Activated T-cell treated with anti-CD3 and anti-CD28 coated beads, Interleukin-2, amount 50 U/mL, for 24 hours (primary cell): ENCODE measurements at places on chromosomes 4 and X.

DNA sequence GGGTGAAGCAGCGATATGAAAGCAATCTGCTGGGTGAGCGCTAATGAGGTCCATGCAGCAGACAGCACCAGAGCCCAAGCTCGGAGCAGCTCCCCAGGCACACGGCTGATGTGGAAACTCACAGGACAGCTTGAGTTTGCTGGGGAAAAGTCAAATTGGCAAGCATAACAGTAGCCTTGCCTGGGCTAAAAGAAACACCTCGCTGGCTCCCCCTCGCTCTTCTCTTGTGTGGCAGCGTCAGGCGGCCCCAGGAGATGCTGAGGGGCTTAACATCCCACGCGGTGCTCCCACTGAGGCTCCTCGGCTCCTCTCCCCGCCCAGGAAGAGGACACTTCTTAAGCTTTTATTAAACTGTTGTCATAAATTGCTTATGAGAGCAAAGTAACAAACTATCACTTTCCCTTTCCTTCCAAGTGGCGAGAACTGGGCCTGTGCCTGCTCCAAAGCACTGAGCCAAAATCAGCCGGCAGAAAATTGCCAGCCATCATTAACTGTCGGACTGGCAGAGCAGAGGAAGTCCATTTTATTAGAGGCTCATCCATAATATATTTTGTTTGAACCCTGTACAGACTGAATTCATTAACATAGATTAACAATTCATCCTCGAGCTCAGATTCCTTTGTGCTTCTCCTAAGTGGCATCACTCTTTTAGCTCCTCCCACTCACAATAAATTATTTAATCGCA is 111.4 kb downstream of the TSPAN5 start:
- DNase-seq = no peak

DNA sequence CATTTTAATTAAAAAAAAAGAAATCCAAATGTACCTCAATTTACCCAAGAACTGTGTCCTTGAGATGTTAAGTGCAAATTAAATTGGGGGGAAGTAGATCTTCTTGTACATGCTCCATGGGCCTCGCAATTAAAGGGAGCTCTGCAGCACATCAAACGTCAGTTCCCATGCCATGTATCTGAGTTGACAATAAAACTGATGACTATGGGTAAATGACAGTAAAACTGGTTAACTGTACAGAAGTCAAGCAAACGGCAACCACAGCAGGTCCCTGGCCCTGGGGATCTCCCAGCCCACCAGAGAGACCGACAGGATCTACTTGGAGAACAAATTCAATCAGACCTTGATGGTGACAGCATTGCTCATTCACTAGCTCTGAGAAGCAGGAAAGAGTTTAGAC is 32.8 kb upstream of the XPNPEP2 start:
- DNase-seq = no peak

DNA sequence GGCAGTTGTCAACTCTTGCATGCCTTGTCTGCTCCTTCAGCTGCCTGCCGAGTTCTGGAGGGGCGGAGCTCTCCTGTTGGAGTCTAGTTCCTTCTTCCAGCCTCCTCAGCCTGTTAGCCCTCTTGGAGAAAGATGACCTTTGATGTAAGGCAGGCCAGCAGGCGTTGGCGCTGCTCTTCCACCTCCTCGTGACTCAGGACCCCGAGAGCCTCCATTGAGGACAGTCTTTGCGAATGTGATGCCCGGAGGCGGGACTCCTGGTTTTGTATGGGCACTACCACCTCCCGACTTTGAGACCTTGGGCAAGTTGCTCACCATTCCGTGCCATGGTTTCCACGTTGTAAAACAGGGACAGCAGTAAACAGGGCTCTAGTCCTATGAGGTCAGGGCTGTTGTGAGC is 108.3 kb downstream of the TENM3 start:
- no peak for DNase-seq

DNA sequence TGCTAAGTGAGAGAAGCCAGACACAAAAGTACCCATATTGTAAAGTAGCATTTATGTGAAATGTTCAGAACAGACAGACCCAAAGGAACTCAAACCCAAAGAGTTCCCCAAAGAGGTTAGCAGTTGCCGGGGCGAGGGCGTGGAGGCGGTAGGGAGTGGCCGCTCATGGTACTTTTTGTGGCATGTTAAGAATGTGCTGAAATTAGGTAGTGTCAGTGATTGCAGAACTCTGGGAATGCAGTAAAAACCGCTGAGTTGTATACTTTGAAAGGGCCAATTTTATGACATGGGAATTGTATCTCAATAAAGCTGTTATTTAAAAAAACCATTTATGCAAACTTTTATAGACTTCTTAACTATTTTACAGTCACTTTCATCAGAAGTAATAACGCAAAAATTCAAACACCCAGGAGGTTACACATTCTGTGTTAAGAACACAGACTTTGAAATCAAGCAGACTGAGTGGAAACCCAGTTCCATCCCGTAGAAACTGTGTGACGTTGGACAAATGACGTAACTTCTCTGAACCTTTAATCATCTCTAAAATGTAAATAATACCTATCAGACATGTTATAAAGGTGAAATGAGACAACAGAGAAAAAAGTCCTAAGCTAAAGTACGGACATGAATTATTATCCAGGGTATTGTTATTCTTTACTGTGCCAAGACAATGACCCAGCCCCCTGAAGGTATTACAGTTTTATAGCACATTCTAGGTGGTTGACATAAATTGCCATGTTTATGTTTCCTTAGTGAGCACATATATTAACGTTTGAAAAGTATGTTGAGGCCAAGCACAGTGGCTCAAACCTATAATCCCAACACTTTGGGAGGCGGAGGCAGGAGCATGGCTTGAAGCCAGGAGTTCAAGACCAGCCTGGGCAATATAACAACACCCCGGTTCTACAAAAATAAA is 19.7 kb downstream of the ZFP42 start:
- no peak for DNase-seq

DNA sequence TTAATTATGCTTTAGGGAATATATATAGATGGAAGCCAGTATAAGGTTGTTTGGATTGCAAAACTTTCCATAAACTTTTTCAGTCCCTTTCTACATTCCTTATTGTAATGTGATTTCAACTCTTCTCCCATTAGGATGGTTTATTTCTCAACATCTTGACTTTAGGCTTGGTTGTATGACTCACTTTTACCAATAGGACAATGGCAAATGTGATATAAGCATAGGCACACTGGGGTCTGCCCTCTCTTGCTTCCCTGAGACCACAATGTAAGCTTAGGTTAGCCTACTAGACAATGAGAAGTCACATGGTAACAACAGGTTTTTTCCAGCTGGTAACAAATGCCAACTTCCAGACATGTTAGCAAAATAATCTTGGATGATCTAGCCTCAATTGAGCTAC is 163.3 kb upstream of the RBPJ start:
- no peak for DNase-seq

DNA sequence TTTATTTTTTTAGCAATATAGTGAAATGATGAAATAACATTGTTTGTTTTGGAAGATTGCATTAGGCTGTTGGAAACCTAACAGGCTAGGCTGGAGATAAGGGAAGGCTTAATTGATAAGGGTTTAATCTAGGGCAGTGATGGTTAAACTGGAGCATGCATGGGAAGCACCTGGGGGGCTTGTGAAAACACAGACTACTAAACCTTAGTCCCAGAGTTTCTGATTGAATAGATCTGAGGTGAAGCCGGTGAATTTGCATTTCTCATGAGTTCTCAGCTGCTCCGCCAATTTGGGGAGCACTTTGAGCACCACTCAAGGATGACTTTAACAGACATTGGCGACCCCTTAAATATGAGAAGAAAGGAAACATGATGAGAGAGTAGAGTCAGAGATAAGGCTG is 11.5 kb downstream of the STK26 start:
- DNase-seq = no peak

- no peak for DNase-seq
Measured at GRCh38 chr4:3437582-3437936, 4.2 kb upstream of the HGFAC start.

DNA sequence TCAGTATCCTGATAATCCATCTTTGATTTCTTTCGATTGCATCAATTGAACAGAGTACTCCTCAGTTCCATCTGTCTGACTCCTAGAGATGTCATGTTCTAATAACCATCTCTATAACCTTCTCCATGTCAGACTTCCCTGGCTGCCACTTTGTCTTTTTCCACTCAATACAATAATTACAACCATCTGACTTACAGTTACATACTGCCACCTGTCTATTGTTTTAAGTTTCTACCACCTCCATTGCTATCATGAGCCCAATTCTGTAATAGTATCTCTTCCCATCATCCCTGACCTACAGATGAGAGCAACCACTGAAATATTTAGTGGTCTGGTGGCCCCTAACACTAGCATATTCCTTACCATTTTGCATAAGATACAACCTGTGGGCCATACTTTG is 439.2 kb upstream of the FAM47C start:
- DNase-seq = no peak

DNA sequence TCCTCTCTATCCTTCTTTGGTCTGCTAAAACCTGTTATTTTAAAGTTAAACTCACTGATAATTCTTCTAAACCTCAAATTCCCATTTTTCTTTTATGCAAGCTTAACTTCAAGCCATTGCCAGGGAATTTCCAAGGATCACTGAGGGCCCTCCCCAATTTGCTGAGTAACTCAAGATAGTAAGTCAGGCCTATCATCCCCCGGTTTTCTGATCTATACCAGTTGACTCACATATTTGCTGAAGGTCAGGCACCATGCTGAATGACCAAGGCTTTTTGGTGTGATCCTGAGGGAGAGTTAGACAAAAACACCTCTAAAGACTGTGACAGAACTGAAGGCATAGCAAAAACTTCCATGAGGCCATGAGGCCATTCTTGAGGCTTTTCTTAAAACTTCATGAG is 1301.9 kb downstream of the PCDH7 start:
- DNase-seq = no peak

DNA sequence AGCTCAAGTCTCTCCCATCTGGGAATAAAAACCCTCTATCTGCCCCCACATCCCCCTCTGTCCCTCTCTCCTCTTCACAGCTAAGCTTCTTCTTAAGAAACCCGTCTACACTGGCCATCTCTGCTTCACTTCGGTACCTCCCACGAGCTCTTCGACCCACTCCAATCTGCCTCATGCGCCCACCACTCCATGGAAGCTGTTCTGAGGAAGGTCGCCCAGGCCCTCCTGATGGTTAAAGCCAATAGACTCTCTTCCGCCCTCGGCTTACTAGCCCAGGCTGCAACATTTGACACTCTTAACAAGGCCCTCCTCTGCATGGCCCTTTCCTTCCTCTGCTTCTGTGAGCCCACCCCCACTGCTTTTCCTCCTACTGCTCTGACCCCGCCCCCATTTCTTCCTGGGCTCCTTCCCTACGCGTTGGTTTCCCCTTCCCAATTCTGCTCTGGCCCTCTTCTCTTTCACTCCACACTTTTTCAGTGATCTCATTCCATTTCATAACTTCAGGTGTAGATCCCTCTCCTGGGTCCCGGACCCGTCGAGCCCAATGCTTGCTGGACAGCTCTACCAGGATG is 11.8 kb downstream of the IQSEC2 start:
- DNase-seq = no peak

- DNase-seq = no peak
Measured at GRCh38 chr4:34972189-34972588, 1272.1 kb downstream of the ARAP2 start.

DNA sequence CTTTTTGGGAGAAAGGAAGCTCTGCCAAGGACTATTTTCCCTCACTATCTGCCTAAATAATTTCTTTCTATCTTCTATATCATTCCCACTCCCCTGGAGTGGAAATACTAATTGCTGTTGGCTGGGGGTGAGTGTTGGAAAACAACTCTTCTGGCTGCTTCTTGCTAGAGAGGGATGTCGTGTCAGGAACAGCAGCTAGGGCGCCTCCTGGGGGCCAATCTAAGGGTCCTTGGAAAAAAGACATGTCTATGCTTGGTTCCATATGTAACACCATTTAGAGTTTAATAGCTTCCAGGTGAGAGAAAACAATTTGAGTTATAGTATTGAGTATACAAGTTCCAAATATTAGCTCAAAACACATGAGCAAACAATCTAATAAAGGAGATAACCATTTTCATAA is 111.3 kb downstream of the MAGEE1 start:
- no peak for DNase-seq

GRCh38 chr4:87174672-87175071 is 45.7 kb downstream of the KLHL8 start:
- no peak for DNase-seq

- no peak for DNase-seq
Measured at GRCh38 chr4:21949073-21949457, 493 bp upstream of the KCNIP4 start.

DNA sequence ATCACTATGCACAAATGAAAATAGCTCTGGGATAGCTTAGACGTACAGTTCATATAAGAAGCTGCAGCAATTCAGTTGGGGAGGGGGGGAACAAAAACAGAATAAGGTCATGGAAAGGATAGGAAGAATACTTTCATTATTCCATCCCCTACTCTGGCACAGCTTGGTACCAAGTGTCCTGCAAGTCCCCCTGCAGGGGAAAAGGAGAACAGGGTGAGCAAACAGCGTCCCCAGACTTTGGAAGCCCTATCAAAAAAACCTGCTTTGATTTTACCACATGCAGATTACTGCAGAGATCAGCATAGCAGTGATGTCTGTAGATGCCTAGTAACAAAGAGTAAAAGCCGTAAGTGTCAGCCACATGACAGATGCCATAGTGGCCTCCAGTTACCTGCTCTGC is 209.4 kb upstream of the NEIL3 start:
- no peak for DNase-seq

DNA sequence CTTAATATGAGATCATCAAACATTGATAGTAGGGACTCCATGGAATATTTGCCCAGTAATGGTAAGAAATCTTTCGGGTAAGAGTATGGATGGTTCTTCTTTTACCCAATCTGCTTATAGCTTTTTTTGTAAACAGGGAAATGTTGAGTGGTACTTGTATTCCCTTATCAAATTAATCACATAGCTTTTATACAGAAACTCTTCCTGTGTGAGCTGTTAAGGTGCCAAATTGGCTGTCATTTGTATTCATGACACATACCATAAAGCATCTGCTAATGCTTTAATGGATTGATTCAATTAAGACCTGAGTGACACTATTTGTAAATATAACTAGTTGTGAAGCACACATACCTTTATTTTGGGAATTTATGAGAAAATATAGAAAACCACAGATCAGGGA is 34.2 kb downstream of the KLF3 start:
- no peak for DNase-seq

DNA sequence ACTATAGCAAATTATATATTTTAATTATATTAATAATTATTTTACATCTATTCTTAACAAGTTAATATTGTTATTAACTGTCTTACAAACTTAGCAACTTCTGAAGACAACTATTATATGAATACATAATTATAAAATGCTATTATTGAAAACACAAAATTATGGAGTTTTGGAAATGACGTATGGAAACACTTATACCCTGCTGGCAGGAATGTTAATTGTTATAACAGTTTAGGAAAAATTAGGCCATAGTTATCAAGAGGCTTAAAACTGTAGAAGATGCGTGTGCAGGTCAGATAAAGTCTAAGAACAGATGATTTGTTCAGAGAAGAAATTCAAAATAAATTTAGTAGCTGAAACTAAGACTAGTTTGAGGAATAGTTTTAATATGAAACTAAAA is 211.7 kb downstream of the FAT4 start:
- no peak for DNase-seq

GRCh38 chr4:159508917-159509500 is 406.1 kb downstream of the RAPGEF2 start:
- no peak for DNase-seq

- no peak for DNase-seq
Measured at GRCh38 chr4:43089730-43090129, 197.2 kb downstream of the GRXCR1 start.

- peak; percentile 68 for DNase-seq
Measured at GRCh38 chrX:132023896-132024386, 839 bp downstream of the STK26 start.

GRCh38 chr4:128247906-128248305 is 39.7 kb downstream of the PGRMC2 start:
- no peak for DNase-seq

- no peak for DNase-seq
Measured at GRCh38 chr4:145061318-145061920, 36.6 kb downstream of the ANAPC10 start.
